ENCODE measurements at places on chromosomes 6 and 20.

DNA sequence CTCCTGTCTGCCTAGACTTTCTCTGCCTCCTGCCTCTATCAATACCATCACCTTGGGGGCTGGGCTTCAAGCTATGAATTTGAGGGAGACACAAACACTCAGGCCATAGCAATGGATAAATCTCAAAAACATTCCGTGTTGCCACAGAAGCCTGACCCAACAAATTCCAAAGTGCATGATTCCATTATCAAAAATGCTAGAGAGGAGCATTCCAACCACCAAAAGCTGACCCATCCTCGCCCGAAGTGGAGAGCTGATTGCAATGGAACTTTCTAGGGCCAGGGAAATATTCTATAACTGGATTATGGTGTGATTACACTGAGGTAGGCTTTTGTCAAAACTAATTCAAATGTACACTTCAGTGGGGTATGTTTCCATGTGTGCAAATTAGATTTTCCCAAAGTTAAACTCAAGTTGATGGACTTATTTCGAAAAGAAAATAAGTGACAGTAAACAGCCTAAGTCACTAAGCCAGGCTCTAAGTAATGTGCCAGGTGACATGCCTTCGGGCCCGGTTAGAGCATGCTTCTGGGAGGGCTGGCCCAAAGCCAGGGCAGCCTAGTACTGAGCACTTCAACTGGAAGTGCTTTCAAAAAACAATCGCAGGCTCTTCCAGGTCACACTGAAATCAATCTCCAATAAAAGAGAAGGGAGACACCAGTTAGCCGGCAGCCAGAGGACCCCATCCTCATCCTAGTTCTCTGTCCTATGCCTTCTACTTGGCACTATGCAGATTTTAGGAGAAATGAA, 142.3 kb downstream of the TBXT start:
- no peak for DNase-seq

GRCh38 chr6:48754641-48755040, 643.6 kb upstream of the PTCHD4 start:
- DNase-seq = no peak

DNA sequence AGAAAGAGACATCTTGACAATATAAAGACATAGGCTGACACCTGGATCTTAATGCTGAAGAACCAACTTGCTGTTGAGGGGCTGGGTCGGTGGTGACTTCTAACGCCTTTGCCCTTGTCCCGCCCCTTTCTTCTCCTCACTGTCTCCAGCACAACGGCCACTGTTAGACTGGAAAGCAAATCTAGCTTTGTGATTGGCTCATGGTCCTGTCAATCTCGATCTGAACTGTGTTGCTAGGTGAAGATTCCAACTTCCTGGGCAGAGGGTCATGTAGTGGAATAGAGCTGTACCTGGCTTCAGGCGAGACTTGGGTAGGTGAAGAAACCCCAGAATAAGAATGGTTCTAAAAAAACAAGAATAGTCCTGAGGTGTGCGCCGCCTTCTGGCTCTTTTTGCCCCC, at the start of gene PGK2:
Gene PGK2 (minus strand): TSS at position 110 of the 400 bp plus-strand sequence. CDS start 98 bp downstream, at position 12.
- DNase-seq = no peak

GRCh38 chr6:19210849-19211590, 626.1 kb upstream of the ID4 start:
- no peak for DNase-seq

DNA sequence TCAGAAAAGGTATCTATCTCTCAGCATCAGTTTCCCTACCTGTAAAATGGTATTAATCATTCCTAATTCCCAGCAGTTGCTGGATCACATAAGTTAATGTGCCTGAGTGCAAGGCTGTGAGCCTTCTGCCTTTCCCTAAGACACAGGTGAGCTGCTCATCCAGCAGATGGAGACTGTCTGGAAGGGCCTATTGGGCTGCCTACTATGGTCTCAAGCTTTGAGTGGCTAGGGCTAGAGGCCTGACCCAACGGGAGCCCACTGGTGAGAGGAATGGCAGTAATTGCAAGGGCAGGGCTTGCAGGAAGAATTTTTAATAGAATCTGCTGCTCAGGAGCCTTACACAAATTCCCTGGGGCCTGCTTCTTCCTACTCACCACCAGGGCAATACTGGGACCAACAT, 4.3 kb downstream of the KHDC1 start:
- DNase-seq = no peak

DNA sequence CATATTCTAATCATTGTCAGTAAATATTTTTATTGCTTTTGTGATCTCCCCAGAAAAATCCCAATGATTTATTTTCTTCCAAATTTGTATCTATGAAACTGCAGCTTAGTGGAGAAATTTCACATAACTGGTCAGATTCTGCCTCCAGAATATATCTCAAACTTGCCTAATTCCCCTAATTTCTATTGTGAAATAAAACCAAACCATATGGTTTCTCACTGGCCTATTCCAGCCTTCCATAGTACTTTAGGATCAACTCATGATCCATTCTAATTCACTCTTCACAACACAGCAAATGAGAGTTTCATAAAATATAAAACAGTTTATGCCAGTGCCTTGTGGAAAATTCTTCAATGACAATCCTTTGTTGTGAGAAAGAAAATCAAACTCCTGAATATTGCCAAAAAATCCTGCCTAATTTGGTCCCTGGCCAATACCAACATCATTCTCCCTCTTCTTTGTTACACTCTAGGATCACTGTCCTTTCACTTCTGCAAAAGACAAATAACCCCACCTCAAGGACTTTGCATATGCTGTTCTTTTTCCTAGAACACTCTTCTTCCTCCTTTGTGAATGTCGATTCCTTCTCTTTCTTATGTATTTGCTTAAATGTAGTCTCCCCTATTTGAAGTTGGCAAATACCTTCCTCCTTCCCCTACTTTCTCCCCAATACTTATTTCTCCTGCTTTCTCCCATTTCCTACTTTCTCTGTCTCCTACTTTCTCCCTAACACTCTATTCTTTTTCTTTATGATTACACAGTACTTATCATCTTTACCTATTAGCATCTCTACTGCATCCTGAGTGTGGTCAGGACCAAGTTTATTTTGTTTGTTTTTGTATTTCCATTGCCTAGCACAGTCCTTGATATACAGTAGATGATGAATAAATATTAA, 587.5 kb downstream of the RFPL4B start:
- DNase-seq = no peak
